Hematopoietic multipotent progenitor cell treated with erythropoietin and hydrocortisone succinate and interleukin-3 and kit ligand, for 6 days (in vitro differentiated cells): ENCODE measurements at places on chromosomes 7 and 10.

DNA sequence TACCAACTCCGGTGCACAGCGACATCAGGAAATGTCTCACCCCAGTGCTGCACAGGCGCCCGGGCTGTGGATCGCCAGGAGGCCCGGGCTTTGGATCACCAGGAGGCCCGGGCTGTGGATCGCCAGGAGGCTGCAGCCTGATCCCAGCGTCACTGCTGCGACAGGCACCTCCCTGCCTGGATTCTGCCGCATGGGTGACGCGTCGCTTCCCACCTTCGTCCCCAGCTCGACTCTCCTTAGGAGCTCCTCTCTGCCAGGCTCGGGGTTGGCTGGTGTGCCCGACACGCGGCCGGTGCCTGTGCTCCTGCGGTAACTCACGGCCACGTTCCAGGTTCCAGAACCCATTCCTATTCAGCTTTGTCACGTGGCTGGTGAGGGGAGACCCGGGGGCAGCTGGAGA is 257.5 kb downstream of the DNAJB6 start:
- DNase-seq: no peak

DNA sequence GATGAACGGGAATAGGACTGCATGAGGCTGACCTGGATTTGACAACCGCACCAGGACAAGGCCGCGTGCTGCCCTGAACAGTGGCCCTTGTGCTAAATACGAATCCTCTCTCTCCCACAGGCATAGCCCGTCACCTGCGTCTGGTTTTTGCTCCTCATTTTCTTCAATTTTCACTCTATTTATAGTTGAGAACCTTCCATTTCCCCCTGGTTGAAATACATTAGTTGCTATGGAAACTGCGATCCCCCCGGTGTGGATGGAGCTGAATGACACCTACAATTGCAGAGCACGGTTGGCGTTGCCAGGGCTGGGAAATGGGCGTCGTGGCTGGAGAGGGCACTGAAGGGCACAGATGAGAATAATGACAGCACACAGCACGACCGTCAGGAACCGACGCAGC is 158.6 kb upstream of the PITRM1 start:
- no peak for DNase-seq

DNA sequence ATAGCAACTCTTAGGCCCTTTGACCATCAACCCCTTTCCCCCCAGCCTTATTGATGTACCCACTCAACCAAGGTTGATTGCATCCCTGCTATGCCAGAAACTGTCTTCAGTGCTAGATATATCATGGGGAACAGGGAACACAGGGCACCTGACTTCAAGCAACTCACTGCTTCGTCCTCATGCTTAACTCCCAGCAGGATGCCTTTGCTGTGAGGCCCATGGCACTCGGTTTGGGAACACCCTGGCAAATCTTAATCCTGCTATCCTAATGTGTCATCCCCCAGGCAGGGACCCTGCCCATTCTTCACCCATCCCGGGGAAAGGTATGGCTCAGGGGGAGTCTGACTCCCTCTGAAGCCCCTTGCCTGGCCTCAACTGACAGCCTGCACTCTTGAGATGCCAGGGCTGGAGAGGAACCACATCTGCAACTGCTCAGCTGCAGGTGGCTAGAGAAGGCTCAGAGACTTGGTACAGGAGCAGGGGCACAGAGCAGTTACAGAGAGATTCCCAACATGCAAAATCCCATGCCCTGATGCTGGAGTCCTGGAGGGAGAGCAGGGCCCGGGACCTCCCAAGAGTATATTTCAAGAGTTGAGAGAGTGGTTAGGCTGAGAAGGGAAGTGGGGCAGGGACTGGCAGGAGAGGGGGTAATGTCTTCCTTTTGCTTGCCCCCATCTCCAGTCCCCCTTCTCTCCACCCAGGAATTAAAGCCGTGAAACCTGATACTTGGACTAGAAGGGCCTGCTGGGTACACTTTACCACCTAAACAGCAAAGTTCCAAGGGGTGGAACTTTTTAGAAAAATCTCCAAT is 2.4 kb upstream of the UNC5B start:
- DNase-seq: no peak

DNA sequence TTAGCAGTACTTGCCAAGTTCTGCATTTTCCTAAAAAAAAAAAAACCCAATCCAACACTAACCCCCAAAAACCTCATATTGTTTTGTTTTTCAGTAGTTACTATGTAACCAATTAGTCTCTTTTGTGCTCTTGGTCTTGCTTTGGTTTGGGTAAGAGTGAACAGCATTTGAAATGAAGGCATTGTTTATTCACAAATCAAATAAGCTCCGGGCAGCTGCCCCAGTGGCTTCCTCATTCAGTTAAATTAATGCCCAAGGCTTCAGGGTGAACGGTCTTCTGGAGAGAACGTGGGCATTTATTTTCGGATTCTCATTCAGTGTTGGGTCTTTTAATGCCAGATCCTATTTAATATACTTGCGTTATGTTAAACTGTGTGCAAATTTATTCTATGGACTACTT is 108.7 kb downstream of the GFRA1 start:
- DNase-seq: no peak

GRCh38 chr10:8072211-8072610 is 17.7 kb downstream of the GATA3 start:
- no peak for DNase-seq

DNA sequence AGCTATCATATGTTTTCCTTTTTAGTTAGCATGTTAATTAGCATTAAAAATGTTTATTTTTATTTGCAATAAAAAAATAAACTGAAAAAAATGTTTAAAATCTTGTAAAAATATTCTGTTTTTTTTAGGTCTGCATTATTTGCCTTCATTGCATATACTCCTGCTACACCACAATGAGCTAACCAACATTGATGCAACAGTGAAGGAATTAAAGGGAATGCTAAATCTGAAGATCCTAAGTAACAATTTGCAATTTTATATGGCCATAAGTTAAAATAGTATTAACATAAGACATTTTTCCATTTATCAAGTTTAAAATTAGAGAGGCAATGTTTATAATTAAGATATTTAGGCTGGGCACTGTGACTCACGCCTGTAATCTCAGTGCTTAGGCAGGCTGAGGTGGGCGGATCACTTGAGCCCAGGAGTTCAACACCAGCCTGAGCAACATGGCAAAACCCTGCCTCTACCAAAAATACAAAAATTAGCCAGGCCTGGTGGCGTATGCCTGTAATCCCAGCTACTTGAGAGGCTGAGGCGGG is 32.2 kb downstream of the LRRC72 start:
- DNase-seq: peak; percentile 10

DNA sequence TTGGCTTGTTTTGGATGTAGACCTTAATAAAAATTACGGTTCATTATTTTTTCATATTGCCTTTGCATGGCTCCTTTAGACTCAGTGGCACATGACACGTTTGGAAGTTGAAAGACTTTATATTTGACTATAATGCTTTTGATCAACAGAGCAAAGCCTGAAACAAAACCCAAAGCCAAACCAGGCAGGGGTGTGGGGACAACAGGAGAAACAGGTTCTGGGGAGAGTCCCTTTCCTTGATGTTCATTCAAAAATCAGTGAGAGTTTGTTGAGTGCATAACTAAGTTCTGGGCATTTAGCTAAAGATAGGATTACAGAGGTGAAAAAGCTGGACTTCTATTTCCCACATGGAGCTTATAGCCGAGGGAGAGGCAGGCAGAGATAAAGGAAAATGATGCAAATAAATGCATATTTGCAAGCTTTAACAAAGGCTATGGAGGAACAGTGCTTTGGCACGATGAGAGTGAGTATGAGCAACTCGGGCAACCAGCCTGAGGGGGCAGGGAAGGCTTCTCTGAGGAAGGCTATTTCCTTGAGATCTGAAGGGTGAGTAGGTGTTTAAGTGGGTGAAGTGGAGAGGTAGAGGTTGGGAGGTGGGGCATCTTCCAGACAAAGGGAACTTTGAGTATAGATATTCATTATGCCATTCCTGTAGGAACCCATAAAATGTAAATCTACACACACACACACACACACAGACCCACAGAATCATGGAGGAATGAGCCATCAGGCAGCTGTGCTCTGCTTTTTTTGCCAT is 34.5 kb upstream of the PDZD8 start:
- peak; percentile 48 for DNase-seq

GRCh38 chr7:5620459-5620881 is 161.0 kb downstream of the RNF216 start:
- no peak for DNase-seq

- DNase-seq: no peak
Observed at GRCh38 chr10:28947171-28947570, 269.9 kb downstream of the BAMBI start.

DNA sequence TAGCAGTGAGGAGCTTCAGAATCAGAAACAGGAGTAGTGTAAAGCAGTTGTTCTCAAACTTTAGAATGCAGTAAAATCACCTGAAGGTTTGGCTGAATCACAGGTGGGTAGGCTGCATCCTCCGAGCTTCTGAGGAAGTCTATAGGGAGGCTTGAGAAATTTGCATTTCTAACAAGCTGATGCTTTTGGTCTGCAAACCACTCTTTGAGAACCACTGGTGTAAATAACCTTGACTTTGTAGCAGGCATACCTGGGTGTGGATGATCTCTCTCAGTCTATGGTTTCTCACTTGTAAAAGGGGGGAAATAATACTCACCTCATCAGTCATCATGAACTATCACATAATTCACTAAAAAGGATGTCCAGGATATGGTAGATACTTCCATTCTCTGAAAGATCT is 118.1 kb downstream of the SRI start:
- DNase-seq: no peak

- no peak for DNase-seq
Observed at GRCh38 chr7:117889611-117890010, 16.4 kb upstream of the CTTNBP2 start.

DNA sequence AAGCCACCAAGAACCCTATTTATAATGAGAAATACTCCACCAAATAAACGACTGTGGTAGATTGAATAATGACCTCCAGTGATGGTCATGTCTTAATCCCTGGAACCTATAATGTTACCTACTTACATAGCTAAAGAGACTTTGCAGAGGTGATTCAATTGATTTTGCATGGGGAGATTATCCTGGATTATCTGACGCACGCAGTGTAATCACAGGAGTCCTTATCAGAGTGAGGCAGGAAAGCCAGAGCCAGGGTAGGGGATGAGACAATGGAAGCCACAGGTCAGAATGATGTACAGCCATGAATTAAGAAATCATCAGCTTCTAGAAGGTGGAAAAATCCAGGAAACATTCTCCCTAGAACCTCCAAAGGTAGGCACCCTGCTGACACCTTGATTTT is 286.4 kb upstream of the SP4 start:
- no peak for DNase-seq

DNA sequence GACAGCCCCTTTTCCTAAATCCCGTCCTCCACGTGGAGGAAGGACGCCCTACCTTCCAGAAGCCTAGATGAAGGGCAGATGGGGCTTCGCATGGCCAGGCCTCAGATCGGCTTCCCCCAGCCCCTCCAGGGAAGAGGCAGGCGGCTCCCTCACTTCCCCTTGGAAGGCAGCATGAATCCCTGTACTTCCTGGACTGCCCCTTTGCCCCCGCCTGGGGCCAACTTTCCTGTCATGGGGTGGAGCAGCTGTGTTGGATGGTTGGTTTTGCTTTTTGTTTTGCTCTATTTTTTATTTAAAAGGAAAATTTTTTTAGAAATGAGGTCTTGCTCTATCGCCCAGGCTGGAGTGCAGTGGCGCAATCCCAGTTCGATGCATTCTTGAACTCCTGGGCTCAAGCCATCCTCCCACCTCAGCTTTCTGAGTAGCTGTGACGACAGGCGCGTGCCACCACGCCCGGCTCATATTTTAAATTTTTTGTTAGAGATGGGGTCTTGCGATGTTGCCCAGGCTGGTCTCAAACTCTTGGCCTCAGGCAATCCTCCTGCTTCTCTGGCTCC is 27.2 kb downstream of the GTF2IRD1 start:
- no peak for DNase-seq

- no peak for DNase-seq
Observed at GRCh38 chr10:5033061-5033778, 29.6 kb upstream of the AKR1C2 start.
